ENCODE measurements at places on chromosomes 3 and 15.

- no peak for DNase-seq
Observed at GRCh38 chr3:85030052-85030451, 71.3 kb downstream of the CADM2 start.

DNA sequence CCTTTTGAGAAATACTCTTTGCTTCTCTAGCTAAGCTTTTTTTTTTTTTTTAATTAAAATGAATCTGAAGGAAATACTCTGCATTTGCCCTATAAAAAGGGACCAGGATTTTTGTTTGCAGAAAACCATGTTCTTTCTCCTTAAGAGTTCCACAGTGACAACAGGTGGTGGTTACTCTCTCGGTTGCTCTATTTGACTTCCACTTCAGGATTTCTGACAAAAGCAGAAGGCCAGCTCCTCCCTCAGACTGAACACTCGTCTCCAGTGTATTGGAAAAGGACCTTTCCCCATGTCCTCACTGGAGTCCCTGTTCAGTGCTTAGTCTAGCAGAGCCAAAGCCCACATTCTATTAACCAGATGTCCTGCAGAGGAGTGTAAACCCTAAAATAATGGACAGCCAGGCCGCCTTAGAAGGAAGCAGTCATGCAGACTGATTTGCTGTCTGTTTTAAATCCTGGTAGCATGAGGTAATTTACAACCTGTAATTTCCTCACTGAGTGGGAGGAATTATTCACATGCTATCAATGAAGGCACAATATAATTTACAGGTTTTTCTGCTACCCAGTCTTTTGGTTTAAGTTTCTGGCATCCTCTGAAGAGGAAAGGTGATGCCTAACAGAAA, 599.3 kb downstream of the PYDC2 start:
- peak; percentile 93 for DNase-seq

DNA sequence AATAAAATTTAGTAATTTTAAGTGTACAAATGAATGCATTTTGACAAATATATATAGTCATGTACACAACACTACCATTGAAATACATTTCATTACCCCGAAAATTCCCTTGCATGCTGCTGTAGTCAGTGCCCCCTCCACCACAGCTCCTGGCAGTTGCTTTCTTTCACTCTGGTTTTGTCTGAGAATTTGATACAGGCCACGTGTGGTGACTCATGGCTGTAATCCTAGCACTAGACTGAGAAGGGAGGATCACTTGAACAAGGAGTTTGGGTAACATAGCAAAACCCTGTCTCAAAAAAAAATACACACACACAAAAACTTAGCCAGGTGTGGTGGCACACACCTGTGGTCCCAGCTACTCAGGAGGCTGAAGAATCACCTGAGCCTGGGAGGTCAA, 65.4 kb downstream of the TFRC start:
- no peak for DNase-seq

GRCh38 chr3:13065727-13066126, 7.5 kb downstream of the IQSEC1 start:
- no peak for DNase-seq

- DNase-seq, result no peak
Observed at GRCh38 chr3:122214711-122215110, 31.2 kb downstream of the CASR start.

- DNase-seq, result no peak
Observed at GRCh38 chr3:112786002-112786590, 60.6 kb downstream of the CD200R1L start.

- DNase-seq, result no peak
Observed at GRCh38 chr3:160210341-160210740, 14.9 kb upstream of the C3orf80 start.

DNA sequence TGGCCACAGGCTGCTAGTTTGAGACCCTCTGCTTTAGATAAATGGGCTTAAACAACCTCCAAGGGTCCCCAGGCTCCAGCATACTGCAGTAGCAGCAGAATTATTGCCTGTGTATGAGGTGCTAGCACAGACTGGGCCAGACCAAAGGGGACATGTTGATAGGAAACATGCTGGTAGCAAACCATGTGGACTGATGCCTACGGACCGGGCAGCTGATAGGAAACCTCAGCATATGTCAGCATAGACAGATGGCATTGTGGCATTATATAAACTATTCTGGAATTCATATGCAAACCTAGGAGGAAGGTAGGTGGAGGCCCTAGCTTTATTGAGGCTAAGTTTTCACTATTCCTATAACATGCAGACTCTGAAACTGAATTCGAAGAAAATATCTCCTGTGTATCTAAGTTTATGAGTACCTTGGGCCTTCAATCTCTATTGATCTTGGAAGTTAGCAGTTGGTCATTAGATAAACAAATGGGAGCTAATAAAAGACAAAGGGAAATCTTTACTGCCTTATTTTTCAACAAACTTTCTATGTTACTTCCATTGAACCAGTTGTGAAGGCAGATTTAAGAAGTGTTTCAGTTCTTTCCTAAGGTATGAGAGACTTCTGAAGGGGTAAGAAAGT, 1.7 kb upstream of the HGD start:
- DNase-seq, result no peak

DNA sequence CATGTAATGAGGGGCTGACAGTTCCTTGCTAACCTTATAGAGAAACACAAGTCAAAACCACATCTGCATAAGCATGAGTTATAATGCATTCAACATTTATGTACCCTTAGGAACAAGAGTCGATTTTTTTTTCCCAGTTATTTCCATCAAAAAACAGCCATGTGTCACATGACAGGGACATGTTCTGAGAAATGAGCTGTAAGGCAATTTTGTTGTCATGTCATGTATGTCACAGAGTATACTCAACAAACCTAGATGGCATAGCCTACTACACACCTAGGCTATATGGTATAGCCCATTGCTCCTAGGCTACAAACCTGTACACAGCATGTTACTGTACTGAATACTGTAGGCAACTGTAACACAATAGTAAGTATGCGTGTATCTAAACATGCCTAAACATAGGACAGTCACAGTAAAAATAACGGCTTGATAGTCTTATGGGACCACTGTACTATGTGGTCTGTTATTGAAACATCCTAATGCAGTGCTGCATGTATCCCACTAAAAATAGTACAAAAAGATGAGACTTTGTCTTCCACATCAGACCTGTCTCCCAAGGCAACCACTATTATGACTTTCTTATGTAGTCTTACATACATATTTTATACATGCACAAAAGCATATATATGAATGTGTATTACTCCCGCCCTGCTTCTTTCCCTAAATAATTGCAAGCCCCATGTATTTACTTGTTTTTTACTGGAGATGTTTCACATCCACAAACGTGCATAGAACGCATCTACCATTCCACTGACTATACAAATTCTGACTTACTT, 34.9 kb downstream of the LINS1 start:
- no peak for DNase-seq

- no peak for DNase-seq
Observed at GRCh38 chr3:112354642-112355306, 21.8 kb downstream of the CD200 start.

DNA sequence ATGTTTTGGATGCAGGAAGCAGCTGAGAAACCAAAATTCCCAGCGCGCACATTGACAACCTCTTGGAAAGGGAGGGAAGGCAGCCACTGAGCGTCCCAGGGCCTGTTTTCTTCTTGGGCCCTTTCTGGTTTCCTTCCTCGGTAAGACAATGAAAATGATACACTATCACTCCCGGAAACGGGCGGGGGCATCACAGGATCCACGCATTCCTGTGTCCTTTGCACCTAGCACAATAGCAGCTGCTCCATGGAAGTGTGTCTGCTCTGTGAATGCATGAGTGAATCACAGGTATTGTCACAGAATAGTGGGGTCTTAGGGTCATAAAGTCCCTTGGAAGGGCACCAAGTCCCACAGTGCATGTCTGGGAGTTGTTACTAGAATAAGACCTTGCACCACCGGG, 6.3 kb upstream of the ITPKA start:
- no peak for DNase-seq

- DNase-seq, result no peak
Observed at GRCh38 chr3:17047894-17048293, 163.1 kb downstream of the PLCL2 start.

- DNase-seq, result no peak
Observed at GRCh38 chr3:16050641-16051467, 123.6 kb upstream of the GALNT15 start.

DNA sequence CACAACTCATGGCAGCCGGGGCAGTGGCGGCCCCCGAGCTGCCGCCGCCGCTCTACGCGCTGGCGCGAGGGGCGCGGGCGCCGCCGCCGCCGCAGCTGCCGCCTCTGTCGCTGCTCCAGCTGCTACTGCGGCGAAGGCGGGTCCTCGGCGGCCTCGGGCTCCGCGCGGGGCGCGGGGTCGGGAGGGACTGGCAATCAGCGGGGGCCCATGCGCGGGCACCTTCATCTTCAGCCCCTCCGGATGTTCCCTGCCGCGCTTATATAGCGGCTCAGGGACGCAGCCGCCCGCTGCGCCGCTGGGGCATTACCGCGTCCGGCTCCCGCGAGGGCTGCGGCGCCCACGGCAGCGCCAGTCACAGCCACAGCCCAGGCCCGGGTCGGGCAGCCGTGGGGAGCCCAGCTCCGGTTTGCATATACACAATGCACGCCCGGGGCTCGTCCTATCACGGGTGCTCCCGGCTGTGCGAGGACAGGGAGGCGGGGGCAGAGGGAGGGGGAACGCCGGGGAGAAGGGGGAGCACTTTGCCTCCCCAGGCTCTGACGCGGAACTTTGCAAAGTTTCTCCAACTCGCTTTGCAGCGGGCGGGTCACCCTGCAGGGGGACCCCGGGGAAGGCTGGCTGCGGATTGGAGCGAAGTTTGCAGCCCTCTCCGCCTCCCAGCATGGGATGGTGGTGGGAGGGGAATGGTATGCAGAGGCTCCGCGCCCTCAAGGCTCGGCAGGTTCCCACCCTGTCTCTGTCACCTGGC, at the start of gene VGLL3:
Gene VGLL3 (minus strand): TSS at position 416 of the 748 bp plus-strand sequence. CDS start 406 bp downstream, at position 10.
- no peak for DNase-seq

DNA sequence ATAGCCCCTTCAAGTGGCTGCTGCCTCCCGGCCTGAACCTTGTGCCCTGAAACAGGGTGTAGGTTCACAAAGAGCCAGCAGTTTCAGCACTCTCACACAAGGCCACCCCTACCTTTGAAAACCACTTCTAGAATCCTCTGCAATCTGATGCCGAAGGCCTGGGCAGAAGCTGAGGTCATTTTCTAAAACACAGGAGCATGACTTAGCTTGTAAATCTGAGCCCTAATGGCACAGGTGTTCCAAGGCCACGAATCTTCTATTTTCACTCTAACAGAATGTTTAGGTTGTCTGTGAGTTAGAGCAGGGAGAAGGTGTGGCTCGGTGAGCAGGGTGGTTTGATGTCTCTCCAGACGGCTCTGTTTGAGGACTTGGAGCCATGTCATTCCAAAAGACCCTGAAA, 62.3 kb downstream of the SYNM start:
- peak; percentile 9 for DNase-seq

- no peak for DNase-seq
Observed at GRCh38 chr3:79835701-79836100, 67.9 kb upstream of the ROBO1 start.
